Suprapubic skin (tissue), 4 donors: ENCODE measurements at places on chromosomes 6 and 20. TPM values are rescaled to one million over a fixed set of nuclear protein-coding genes. Genes with fewer than 3 reads are reported as not detected.

The NHLRC1 gene
- total RNA-seq = 4.9 TPM

The KHDC1L gene
- total RNA-seq = not detected

The EYA4 gene
- not detected for total RNA-seq

The PLCB4 gene
- total RNA-seq = 6.3 TPM

The LPIN3 gene
- total RNA-seq = 92.6 TPM
